ENCODE measurements at places on chromosomes 6 and 20.

DNA sequence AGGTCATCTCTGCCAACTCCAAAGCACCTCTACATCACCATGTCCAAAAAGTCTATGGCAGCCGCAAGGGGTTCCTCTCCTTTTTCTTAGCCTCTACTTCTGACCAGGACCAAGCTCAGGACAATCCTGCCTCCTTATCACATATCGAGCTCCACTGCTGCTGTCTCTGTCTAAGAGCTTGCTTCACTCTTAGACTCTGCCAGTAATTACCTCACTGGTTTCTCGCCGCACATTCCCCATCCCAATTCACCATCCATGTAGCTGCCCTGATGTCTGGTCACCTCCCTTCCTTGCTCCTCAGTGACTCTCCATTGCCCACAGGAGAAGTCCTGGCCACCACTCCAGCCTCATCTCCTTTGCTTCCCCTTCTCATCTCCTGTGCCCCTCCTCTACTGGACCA is 24.1 kb upstream of the PI16 start:
- no peak for DNase-seq

- DNase-seq, result no peak
Measured at GRCh38 chr6:37205175-37205996, 35.4 kb downstream of the PIM1 start.

GRCh38 chr6:128029826-128030225 is 129.0 kb upstream of the THEMIS start:
- DNase-seq, result no peak

DNA sequence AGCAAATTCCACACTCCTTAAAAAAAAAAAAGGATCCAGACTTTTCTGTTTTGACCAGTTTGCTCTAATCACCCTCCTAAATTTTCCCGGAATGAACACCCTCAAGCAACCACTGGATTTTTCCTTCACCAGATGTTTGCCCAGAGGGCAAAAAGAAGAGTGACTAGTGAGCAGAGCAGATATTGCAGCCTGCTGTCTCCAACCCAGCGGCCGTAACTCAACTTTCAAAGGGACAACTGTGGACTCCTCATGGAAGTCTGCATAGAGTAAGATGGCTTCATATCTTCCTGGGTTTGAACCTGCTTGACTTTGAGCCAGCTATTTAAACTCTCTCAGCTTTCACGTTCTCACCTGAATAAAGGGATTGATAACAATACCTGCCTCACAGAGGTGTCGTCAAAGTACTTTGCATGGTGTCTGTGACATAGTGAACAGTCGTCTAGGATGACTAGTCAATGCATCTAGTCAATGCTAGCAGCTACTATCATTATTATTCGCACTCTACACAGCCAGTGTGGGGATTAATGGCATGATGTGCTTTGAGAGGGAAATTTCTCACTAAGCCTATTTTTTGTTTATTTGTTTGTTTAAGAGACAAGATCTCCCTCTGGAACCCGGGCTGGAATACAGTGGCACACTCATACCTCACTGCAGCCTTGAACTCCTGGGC is 92.2 kb upstream of the HIVEP1 start:
- DNase-seq, result no peak

DNA sequence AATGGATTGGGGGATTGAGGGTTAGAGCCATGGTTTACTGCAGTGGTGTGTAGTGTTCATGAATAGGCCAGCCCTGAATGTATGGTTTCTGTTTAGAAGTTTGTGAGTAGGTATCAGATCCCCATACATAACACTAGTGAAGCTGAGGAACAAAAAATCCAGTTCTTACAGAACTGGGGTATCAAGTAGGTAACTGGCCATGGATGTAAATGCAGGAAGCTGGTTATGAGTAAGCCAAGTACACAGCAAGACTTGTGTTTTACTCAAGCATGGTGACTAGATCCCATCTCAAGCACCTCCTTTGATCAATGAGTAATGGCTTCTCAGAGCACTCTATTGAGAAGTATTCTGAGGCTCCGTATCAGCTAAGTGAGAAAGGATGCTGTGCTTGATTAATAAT is 613.7 kb upstream of the FLRT3 start:
- DNase-seq, result no peak

GRCh38 chr6:134678436-134678889 is 271.4 kb downstream of the ALDH8A1 start:
- peak; percentile 71 for DNase-seq

GRCh38 chr6:16205377-16206144 is 32.8 kb upstream of the GMPR start:
- DNase-seq, result no peak

- DNase-seq, result no peak
Measured at GRCh38 chr6:139446768-139447655, 72.6 kb upstream of the CITED2 start.

DNA sequence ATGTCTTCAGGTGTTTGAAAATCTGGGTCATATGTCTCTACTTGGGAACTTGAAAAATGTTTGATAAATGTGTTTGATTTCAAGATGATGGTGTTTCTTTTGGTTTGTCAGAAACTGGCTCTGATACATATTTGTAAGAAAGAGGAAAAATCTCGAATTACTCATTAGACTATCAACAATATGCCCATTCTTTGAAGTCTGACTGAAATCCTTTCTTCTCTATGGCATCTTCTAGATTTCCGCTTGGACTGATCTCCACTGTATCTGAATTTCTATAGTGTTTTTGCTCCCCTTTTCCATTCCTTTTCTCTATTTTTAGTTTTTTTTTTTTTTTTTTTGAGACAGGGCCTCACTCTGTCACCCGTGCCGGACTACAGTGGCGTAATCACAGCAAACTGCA is 1096.5 kb downstream of the KIF16B start:
- no peak for DNase-seq

GRCh38 chr6:15366003-15366535 is 120.2 kb downstream of the JARID2 start:
- DNase-seq, result no peak

DNA sequence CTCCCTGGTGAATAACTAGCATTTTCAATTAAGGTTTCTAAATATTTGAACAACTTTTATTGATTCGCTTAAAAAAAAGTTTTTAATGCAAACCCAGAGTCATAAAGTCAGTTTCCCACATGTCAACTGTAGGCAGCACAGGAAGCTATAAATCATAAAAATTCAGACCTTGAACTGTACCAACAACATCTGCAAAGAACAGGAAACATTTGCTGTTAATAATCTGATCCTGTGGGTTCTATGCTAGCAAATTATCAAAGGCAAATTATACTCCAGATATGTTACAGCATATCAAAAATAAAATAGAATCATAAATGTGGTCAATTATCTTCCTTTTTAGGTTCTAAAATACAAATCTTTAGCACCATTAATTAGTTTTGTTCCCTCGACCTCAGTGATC is 16.6 kb upstream of the MAP7 start:
- DNase-seq, result no peak

GRCh38 chr6:138296381-138296780 is 78.1 kb upstream of the PBOV1 start:
- DNase-seq, result no peak

DNA sequence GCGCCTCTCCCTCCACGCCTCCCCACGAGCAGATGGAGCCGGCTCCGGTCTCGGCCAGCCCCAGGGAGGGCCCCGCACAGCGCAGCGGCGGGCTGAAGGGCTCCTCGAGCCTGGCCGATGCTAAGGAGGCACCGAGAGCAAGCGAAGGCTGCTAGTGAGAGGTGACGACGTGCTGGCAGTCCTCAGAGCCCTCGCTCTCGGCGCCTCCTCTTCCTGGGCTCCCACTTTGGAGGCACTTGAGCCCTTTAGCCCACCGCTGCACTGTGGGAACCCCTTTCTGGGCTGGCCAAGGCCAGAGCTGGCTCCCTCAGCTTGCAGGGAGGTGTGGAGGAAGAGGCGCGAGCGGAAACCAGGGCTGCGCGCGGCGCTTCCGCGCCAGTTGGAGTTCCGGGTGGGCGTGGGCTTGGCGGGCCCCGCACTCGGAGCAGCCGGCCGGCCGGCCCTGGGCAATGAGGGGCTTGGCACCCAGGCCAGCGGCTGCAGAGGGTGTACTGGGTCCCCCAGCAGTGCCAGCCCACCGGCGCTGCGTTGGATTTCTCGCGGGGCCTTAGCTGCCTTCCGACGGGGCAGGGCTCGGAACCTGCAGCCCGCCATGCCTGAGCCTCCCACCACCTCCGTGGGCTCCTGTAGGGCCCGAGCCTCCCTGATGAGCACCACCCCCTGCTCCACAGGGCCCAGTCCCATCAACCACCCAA is 2.5 kb upstream of the TMEM14C start:
- DNase-seq, result peak; percentile 48

DNA sequence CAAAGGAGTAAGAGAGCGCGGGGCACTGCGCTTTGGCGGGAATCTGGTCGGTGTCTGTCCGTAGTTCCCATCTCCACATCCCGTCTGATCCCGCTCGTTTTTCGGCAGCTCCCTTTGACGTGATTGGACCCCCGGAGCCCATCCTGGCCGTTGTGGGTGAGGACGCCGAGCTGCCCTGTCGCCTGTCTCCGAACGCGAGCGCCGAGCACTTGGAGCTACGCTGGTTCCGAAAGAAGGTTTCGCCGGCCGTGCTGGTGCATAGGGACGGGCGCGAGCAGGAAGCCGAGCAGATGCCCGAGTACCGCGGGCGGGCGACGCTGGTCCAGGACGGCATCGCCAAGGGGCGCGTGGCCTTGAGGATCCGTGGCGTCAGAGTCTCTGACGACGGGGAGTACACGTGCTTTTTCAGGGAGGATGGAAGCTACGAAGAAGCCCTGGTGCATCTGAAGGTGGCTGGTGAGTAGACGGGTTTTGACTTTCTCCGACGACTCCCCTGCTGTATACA is 1.4 kb downstream of the BTN1A1 start:
- DNase-seq, result no peak

DNA sequence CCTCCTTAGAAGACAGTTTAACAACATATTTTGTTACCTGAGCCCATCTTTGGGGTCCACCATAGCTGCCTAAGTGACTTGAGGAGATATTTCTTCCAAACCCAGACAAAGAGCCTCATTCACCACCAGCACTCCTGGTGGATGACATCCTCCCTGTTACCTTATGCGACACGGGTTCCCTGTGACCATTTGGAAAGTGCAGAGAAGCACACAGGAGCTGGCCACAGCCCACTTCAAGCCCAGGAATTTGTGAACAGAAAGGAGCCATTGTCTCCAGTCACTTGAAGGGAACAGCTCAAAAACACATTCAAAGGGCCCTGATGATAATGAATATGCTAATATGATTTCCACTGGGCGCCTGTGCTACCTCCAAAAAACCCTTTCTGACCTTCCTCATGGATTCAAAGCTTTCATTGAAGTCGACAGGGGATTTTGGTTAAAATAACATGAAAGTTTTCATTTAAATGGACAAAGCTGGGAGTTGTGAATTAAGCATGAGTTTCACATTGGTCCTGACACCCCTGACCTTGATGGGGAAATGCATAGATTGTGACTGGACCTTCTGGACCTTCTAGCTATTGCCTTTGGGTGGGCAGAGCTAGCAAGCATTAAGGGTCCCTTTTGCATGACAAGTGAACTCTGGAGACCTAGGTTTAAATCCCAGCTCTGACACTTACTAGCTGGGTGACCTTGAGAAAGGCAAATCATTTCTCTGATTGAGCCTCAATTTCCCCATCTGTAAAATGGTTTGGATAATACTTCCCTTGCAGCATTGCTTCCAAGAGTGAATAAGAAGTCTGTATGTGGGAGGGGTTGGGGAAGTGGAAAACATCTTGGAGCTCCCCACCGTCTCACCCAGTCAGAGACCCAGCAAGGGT is 83.3 kb upstream of the SIRPA start:
- DNase-seq, result no peak

DNA sequence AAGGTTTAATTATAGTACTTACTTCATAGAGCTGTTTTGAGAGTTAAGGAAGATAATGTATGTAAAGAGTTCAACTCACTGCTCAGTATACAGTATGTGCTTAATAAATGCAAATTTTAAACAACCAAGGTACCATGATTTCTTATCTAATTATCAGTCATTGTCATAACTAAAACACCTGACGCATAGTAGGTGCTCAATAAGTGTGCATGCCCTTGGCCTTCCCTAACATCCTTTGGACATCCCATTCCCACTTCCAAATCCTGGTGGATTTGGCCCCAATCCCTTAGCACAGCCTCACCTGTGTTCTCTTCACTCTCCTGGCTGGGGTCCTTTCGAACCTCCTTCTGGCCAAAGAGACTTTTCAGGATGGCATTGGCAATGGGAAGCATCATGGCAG is 41.1 kb downstream of the SLC13A3 start:
- DNase-seq, result no peak

DNA sequence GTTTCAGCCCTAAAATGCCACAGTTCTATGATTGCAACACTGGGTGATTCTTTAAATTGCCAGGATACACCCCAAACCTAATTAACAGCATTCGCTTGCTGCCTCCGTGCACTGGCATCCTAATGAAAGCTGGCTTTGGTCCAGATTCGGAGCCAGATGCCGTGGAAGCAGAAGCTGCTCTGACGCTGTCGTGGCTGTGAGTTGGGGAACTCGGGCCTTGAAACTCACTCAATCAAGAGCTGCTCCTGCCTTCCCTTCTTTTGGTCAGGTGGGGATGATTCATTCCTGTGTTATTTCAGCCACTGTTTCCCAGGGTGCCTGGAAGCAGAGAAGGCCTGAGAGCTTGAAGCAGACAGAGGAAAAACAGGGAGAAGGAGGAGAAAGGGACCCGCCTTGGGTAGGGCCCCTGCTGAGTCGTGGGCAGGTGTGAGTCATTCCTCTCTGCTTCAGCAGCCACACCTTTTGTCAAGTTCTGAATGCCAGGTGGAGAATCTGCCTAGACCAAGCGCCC is 36.2 kb upstream of the DSP start:
- peak; percentile 52 for DNase-seq

GRCh38 chr6:47392251-47392650 is 82.5 kb upstream of the TNFRSF21 start:
- no peak for DNase-seq

DNA sequence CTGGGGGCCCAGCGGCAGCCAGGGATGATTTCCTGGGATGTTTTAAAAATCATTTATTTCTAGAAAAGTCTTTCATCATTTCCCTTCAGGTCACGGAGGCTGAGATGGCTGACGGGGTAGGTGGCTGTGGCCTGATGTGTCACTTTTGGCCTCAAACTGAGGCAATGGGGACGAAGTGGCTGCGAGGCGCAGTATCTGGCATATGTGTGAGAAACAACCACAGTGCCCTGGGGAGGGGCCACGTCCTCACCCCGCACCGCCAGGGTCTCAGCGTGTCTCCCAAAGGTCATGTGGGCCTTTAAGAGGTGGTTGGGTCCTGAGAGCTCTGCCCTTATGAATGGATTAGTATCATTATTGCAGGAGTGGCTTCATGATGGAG is 120.0 kb downstream of the CEBPB start:
- no peak for DNase-seq

GRCh38 chr6:70371454-70372105 is 41.7 kb upstream of the FAM135A start:
- DNase-seq, result no peak

DNA sequence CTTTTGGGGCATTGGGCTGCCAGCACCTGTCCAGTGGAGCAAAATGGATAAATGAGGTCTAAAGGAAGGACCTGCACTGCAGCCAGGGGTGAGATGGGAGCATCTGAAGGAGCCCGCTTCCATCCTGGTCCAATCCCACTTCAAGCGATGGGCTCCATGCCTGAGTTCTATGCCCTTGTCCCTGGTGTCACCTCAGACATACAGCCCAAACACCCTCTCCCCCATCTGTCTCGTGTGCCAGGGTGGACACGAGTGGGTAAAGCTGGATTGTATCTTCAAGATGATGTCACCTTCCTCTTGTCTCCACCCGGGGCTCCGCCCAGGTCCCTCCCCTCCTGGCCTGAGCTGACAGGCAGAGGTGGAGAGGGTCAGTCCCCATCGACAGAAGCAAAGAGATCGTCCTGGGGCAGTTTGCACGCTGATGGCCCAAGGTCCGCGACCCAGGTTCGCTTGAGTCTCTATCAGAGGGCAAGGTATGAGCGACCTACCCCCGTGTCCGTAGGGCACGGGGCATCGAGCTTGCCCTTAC is 544 bp downstream of the SMIM29 start:
- peak; percentile 54 for DNase-seq
